NCI-H187 (cell line): ENCODE measurements at places on chromosomes 11 and 22.

GRCh38 chr11:65911682-65912568 is 6.9 kb downstream of the C11orf68 start:
- no peak for DNase-seq

DNA sequence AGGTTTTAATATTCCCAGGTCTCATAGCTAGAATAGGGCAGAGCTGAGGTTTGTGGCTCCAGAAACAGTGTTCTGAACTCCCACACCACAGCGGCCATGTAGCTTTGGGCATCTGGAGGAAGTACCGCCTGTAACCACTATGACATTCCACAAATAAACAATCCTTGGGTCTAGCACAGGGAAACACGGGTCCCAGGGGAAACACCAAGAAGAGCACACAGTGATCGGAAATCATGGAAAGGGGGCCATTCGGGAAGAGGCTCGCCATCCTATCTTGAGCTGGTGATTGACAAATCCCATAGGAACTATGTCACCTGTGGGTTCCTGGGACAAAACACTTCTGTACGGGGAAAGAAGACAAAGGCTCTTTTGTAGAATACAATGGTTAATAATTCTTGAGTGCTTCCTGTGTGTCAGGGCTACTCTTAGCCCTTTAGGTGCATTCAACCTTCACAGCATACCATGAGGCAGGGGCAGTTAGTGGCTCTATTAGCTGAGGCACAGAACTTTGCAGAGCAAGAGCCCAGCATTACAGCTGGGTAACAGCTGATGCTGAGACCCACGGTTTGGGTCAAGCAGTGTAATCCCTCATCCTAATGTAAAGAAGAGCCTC is 514.2 kb downstream of the NTM start:
- DNase-seq: no peak

GRCh38 chr22:39621826-39622225 is 51.3 kb downstream of the CACNA1I start:
- DNase-seq: no peak

DNA sequence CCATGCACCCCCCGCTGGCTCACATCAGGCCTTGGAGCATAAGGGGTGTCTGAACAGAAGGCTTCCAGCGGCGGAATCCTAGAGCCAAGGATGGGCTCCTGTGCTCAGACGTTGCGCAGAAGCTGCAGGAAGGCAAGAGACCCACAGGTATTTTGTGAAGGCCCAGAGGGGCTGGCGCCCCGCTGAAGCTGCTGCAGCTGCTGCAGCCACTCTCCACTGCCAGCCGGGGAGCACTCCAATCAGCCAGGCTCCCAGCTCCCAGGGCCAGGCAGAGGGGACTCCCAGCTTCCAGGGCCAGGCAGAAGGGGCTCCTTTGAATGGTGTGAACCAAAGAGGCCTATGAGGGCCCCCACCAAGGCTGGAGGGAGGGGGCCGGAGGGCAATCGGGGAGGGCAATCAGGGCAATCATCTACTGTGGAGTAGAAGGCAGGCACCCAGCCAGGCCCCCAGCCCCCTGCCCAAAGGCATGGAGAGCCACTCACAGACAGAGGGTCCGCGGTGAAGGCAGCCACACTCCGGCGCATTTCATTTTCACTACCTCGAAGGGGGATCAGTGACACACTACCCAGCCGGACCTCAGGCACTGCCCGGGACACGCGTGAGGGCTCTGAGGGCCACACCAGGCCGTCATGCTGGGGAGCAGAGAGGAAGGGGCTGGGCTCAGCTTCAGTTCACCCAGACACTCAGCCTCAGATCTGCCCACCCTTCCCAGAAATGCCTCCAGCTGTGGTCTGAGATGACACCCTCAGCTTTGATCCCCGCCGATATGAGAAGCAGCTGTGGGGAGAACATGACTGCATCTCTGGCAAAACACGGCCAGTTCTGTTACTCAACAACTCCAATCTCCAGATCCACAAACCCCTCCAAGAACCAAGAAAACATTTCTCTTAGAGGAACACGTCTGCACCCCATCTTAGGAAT is 11.6 kb upstream of the PDE2A start:
- no peak for DNase-seq
